ENCODE measurements at places on chromosomes 6 and 20. TPM values are rescaled to one million over a fixed set of nuclear protein-coding genes. Genes with fewer than 3 reads are reported as not detected.

LHFPL5 gene
- polyA plus RNA-seq, result not detected

- peaks cover 82% of the 10 kb centered on the region for H3K36me3 ChIP-seq
- H3K4me3 ChIP-seq, result no peak overlapping the region
- no peak overlapping the region for H3K27ac ChIP-seq
- no peaks in the 10 kb centered on the region for H3K27me3 ChIP-seq
Measured at GRCh38 chr20:13800728-13801134, 15.9 kb downstream of the NDUFAF5 start.

DNA sequence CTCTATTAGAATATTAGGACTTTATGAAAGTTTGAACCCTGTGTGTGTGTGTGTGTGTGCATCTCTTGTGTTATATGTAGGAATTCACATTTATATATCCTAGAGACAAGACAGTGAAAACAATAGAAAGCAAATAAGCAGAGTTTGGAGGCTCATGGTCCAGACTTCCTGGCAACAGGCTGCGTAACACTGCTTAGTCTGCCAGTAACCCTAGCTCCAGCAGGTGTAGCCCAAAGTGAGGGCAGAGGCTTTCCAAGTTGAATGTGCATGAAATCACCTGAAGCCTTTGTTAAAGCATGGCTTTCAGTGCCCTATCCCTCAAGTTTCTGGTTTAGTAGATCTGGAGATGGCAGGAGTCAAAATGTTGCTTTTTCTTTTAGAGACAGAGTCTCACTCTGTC is 569.9 kb downstream of the KIF16B start:
- no peak for DNase-seq
- no peak overlapping the region for H3K27ac ChIP-seq
- no peaks in the 10 kb centered on the region for H3K36me3 ChIP-seq
- no peaks in the 10 kb centered on the region for H3K4me1 ChIP-seq
- H3K4me3 ChIP-seq, result no peak overlapping the region

DNA sequence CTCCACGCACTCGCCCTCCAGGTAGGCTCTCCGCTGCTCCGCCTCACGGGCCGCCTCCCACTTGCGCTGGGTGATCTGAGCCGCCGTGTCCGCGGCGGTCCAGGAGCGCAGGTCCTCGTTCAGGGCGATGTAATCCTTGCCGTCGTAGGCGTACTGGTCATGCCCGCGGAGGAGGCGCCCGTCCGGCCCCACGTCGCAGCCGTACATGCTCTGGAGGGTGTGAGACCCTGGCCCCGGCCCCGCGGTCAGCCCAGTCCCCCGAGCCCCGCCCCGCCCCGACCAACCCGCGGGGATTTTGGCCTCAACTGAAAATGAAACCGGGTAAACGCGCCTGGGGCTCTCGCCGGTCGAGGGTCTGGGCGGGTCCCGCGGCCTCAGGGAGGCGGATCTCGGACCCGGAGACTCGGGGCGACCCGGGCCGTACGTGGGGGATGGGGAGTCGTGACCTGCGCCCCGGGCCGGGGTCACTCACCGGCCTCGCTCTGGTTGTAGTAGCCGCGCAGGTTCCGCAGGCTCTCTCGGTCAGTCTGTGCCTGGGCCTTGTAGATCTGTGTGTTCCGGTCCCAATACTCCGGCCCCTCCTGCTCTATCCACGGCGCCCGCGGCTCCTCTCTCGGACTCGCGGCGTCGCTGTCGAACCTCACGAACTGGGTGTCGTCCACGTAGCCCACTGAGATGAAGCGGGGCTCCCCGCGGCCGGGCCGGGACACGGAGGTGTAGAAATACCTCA is 598 bp downstream of the HLA-B start:
- no peaks in the 10 kb centered on the region for H3K36me3 ChIP-seq
- DNase-seq, result no peak
- peaks cover 12% of the 10 kb centered on the region for H3K4me1 ChIP-seq
- H3K27me3 ChIP-seq, result peaks cover 41% of the 10 kb centered on the region
- no peak overlapping the region for H3K27ac ChIP-seq

DNA sequence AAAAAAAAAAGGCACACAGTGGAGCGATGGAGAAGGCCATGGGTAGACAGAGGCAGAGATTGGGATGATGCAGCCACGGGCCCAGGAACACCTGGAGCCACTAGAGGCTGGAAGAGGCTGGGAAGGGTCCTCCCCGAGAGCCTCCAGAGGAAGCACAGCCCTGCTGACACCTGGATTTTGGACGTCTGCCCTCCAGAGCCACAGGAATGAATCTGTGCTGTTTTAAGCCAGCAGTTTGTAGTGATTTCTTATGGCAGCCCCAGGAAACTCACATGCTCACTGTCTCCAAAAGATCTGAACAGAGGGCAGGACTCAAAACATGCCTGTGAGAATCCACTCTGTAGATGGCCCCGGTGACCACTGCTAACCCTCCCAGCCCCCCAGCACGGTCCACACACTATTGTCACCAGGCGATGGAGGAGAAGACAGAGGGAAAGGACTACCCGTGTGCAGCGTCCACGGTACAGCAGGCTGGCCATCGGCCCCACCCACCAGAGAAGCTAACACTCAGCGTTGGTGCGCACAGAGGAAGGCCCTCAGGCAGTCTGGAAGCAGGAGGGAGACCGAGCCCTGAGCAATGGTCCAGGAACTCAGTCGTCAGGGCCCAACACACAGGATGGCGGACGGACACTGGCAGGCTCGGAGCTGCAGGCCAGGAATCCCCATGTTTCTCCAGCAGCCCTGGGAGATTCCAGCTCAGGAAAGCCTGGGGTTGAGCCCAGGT is 99.7 kb downstream of the BMP7 start:
- no peak overlapping the region for H3K27ac ChIP-seq
- no peak for DNase-seq
- peaks cover 58% of the 10 kb centered on the region for H3K27me3 ChIP-seq
- H3K4me3 ChIP-seq, result no peak overlapping the region
- no peaks in the 10 kb centered on the region for H3K4me1 ChIP-seq

DLL1 gene
- polyA plus RNA-seq, result not detected

GRCh38 chr6:135567375-135568083 is 70.0 kb upstream of the AHI1 start:
- no peaks in the 10 kb centered on the region for H3K4me1 ChIP-seq
- H3K27ac ChIP-seq, result no peak overlapping the region
- no peak overlapping the region for H3K4me3 ChIP-seq
- no peaks in the 10 kb centered on the region for H3K36me3 ChIP-seq
- H3K27me3 ChIP-seq, result no peaks in the 10 kb centered on the region
- no peak for DNase-seq

DNA sequence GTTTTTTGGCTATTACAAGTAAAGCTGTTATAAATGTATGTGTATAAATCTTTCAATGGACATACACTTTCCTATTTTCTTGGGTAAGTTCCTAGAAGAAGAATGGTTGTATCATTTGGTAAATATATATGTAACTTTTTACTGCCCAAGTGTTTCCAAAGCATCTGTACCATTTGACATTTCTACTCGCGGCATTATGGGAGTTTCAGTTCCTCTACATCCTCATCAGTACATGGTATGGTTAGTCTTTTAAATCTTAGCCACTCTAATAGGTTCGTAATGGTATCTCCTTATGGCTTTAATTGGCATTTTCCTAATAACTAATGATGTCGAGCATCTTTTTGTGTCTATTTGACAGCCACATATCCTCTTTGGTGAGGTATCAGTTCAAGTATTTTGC is 12.9 kb downstream of the SNPH start:
- H3K27me3 ChIP-seq, result no peaks in the 10 kb centered on the region
- DNase-seq, result no peak
- no peak overlapping the region for H3K27ac ChIP-seq
- no peak overlapping the region for H3K4me3 ChIP-seq
- no peaks in the 10 kb centered on the region for H3K36me3 ChIP-seq

- no peak for DNase-seq
- no peaks in the 10 kb centered on the region for H3K27me3 ChIP-seq
- no peak overlapping the region for H3K27ac ChIP-seq
- no peaks in the 10 kb centered on the region for H3K4me1 ChIP-seq
Measured at GRCh38 chr6:119207971-119208725, 129.7 kb upstream of the FAM184A start.

DNA sequence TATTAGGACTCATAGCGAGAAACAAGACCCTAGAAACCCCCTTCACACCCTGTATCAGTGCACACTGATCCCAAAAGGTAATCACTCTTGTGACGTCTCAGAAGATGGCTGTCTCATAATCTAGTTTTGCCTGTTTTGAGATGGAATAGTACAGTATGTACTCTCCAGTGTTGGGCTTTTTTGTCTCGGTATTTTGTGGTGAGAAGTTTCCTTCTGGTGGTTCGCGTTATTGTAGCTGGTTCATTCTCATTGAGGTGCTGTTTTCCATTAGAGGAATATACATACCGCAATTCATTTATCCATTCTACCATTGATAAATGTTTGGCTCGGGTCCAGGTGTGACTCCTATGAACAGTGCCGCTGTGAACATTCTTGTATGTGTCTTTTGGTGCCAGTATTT is 27.9 kb upstream of the MAP3K4 start:
- H3K27ac ChIP-seq, result no peak overlapping the region
- no peak overlapping the region for H3K4me3 ChIP-seq
- no peaks in the 10 kb centered on the region for H3K36me3 ChIP-seq
- DNase-seq, result no peak
- H3K27me3 ChIP-seq, result no peaks in the 10 kb centered on the region

Measured in K562 (cell line).